ENCODE measurements at places on chromosomes 2 and 18.

- no peak for DNase-seq
These were observed 276.1 kb upstream of the PKDCC start for GRCh38 chr2:41771710-41772109.

DNA sequence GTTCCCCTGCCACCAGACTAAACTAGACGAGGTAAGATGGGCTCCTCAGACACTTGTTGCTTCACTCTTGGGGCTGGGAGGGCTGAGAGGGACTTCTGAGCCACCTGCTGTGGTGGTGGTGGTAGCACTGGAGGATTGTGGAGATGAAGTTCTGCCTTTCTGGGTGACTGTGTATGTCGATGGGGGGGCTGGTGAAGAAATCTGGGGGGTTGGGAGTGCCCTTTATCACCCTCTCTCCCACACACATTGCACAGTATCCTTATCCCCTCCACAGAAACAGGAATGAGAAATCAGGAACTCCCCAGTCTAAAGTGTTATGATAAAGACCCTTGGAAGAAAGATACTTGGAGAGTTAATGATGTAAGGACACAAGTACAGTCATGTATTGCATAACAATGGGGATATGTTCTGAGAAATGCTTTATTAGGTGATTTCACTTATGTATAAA, 38.5 kb downstream of the HK2 start:
- DNase-seq = no peak

GRCh38 chr18:27983780-27984179, 193.2 kb downstream of the CDH2 start:
- DNase-seq = no peak

DNA sequence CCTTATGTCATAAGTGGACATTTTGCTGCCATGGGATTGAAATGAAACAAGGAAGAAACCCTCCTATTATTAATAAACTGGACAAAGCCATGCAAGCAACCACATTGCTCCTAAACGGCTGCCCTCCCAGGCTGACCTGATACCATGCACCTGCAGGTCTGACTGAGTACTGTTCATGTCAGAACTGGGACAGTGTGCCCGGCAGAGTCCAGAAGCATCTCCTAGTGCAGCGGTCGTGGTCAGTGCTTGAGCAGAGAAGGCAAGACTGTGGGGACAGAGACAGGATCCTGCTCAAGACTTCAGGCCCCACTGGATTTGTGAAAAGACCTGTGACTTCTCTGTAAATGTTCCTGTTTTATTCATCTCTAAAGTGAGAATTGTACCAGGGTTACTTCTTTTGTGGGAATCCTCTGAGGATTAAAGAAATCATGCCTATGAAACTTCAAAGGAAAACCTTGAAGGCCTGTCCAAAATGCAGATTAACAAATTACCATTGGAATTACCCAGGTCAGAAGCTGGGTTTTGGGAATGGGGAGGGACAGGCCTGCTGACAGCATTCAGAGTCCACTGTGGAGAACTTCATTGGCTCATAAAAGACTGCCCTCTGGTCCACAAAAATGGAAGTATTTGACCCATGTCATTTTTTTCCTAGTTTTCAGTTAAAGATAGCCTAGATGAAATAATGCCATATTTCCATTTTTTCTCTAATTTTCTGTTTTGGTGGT, 13.9 kb downstream of the RNF144A start:
- DNase-seq = no peak

- DNase-seq = no peak
These were observed 82.8 kb upstream of the REV1 start for GRCh38 chr2:99572373-99573164.

DNA sequence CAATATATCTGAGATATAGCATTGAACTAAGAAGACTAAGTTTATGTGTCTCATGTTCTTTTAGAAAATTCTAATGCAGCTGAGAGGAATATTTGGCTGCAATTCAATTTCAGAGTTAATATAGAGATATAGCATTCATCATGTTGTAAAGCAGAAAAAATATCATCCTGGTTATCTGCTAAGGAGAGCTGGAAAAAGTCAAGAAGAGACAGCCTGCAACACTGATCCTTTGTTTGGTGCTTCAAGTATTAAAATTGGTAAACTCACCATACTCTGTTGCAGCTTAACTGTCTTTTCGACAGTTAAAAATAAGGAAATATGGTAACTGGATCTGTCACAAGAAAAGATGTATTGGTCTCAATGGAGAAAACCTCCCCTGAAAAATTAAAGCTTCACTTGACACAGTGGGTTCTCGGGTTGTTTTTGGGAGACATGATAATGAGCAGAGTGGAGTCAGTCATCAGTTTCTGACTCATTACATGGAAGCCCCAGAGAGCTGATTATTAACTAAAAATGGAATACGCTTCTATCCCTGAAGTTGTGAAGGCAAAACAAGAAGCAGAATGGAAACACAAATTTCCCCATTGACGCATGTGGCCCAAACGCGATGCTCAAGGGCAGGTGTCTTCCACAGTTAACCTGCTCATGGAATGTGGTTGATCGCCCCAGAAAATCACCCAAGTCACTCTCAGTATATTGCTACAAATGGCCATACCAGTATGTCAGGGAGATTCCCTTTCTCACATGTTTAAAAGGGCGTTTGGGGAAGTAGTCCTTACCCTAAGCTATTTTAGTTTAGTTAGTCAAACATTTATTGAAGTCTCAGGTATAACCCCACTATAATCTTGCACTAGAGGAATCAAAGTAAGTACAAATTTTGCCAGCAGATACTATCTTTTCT, 8.2 kb downstream of the BCL2 start:
- DNase-seq = no peak

DNA sequence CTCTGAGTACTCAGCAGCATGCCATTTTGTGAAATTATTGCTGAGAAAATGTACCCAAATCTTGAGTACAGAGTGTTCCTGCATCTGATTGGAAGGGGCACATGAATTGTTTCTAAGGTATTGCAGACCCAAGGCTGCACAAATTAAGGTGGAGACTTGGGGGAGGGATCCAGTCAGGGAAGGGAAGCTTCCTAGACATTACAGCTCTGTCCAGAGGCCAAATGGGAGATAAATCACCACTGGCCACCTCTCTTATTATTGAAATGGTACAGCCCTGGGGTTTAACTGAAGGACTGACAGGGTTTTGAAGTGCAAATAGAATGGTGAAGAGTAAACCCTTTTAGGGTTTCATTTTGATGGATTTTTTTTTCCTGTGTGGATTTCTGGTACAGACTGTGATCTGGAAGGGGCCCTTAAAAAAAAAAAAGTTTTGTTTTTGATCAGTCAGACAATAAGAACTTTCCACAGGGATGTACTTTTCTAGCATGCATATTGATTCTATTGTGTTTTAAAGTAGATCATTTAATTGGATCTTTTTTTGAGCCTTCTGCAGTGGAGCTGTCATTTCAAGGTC, 119.4 kb downstream of the GREB1L start:
- no peak for DNase-seq

- no peak for DNase-seq
These were observed 318.8 kb downstream of the ZEB2 start for GRCh38 chr2:144201126-144201525.

- DNase-seq = no peak
These were observed 2.3 kb downstream of the MSL3B start for GRCh38 chr2:233865838-233866237.

GRCh38 chr2:28136556-28136955, 246.0 kb downstream of the BABAM2 start:
- peak; percentile 53 for DNase-seq

DNA sequence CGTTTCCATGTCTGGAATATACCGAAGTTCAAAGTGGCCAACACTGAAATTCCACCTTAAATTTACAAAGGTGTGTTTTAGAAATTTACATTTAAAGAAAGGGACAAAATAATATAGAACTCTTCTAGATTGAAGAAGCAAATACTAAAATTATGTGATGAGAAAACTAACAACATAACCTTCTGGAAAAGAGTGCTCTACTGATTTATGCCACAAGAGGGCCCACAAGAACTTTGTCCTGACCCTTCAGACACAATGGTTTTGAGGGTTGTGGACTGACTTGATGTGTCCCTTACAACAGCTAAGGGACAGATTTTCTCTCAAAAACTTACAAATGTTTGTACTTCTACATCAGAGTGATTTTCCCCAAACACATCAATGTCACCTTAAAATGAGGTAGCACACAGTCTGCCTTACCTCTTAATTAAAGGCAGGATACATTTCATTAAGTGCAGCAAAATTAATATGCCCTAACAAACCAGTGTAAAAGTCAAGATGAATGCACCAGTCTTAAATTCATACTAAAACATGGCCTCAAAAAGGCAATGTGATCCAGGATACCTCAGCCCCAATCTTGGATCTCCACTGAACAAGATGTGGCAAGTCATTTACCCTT, 36.2 kb downstream of the EIF2AK3 start:
- DNase-seq = no peak

GRCh38 chr2:201929281-201930026, 104.2 kb upstream of the FZD7 start:
- no peak for DNase-seq

DNA sequence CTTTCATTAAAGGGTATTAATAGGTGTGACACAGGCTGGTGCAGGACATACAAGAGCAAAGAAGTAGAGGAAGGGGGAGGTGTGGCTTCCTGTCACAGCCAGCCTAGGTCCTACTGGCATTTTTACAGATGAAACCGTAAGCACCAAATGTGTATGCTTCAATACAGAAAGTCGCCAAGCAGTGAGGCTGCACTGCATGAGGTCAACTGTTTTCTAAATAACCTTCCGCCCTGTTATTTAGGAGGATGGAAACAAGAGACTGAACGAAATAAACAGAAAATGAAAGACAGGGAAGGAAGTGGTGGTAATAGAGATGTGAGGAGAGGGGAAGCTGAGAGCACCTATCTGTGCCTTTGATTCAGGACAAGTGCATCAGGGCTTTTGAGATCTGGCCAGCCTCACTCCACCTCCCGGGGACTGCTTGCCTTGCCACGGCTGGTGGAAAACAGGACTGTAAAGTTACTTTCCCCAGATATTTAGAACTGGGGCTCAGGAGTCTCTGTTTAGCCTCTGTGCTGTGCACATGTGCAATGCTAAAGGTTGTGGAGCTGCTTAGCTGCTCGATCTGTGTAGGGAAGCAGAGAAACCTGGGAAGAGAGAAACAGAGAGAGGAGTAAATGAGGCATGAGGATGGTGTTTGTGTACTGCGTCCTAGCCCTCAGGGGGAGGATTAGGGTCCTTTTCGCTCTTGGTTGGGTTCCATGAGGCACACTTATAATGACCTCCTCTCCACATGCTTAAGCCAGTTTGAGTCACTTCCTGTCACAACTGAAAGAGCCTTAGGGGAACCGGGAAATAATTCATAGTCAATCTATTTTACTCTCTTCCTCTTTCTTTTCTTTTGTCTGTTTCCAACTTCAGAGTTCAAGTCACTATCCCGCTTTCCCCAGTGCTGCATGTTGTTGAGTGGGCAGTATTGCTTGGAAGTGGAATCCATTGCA, 62.3 kb upstream of the BOD1L2 start:
- DNase-seq = no peak

GRCh38 chr2:51620796-51621195, 588.9 kb upstream of the NRXN1 start:
- no peak for DNase-seq

Data from left lobe of liver (tissue), 2 donors.